MG63 (cell line): ENCODE measurements at places on chromosomes 1 and 21. TPM values are rescaled to one million over a fixed set of nuclear protein-coding genes. Genes with fewer than 3 reads are reported as not detected.

PYGO2 gene
- 10.3 and 16.2 TPM in 2 replicates for total RNA-seq

RABGGTB gene
- 95.1 and 148 TPM in 2 replicates for total RNA-seq

KDF1 gene
- not detected in 2 replicates for total RNA-seq

GBP2 gene
- 2.2 and 2.3 TPM in 2 replicates for total RNA-seq

FALEC gene
- not detected in 2 replicates for total RNA-seq
